ENCODE measurements at places on chromosomes 7 and 10.

DNA sequence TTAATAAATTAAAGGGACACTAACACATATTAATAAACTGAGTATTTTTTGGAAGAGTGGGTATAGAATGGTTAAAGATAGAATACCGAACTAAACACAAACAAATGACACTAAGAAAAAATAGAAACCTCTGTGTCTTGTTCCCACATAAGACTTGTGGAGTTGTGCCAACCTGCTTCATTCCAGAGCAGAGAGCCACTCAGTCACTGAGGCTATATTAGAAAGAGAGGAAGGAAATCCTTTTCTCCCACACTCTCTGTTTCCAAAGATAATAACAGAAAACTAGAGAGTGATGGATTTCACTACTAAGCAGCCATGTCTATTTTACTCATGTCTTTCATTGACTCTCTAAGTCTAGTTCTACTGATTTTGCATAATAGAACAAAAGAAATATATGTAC is 26.0 kb downstream of the CTNNA3 start:
- DNase-seq: no peak

GRCh38 chr7:9453521-9453920 is 1020.1 kb downstream of the NXPH1 start:
- DNase-seq: no peak

- DNase-seq: no peak
These were observed 68.5 kb downstream of the NT5C2 start for GRCh38 chr10:103124420-103125096.

DNA sequence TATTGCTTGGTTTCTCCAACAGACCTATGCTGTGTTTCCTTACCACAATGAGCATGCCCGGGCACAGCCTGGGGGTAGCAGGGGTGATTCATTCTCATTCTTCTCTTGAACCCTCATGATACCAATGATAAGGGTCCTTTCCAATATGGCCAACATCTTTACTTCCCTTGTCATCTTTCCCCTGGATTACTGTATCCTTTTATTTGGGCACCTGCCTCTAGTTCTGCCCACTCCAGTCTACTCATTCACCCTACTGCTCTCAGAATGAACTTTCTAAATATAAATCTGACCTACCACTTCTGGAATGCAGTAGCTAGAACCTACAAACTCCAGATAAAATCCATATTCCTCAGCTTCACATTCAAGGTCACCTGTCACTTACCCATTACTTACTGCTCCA is 26.4 kb upstream of the ITPRID1 start:
- no peak for DNase-seq

- no peak for DNase-seq
These were observed 123.9 kb downstream of the TNS3 start for GRCh38 chr7:47458057-47458456.

GRCh38 chr7:86600506-86601290 is 43.0 kb upstream of the GRM3 start:
- no peak for DNase-seq

DNA sequence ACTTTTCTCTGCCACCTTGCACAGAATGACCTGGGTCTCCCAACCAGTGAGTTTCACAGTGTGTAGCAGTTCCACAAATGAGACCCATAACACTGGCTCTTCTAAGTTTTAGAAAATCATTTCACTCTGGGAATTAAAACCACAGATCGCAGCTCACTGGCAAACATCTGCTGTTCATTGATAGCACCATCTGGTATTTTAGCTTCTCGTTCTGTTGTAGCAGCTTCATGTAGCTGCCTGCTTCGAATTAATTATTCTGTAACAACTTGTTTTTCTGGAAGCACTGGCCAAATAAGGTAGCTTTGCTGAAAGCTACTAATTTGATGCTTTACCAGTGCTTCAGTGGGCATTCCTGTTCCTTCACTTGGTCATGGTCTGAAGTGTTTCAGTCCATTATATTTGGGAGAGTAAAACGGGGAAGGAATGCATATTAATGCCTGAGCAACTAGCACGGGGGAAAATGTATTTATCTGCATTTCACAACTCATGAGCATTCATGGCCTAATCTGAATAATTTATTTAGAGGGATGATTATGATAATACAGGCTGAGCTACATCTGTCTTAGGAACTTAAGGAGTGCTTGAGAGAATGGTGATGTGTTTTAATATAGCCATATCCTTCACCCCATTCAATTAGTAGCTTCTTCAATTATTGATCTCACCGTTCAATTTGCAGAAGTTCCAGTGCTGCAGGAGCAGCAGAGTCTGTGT is 447.4 kb downstream of the XPNPEP1 start:
- no peak for DNase-seq

DNA sequence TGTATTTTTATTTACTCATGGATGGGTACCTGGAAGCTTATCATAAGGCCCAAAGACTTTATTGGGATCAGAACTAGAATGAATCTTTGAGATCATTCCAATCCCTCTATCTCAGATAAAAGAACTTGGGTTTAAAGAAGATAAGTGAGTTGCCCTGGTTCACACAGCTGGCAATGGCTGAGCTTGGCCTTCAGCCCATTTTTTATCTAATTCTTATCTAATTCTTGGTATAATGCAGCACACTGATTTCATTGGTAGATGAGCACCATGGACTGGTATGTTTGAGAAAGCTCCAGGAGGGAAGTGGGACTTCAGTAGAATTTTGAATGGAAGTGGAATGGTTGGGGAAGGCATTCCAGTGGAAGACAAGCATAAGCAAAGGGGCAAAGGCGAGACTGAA is 558.9 kb downstream of the REEP3 start:
- no peak for DNase-seq

- no peak for DNase-seq
These were observed 107.3 kb downstream of the ZMIZ1 start for GRCh38 chr10:79176052-79176501.

- no peak for DNase-seq
These were observed 21.8 kb downstream of the ELFN1 start for GRCh38 chr7:1691601-1692514.

DNA sequence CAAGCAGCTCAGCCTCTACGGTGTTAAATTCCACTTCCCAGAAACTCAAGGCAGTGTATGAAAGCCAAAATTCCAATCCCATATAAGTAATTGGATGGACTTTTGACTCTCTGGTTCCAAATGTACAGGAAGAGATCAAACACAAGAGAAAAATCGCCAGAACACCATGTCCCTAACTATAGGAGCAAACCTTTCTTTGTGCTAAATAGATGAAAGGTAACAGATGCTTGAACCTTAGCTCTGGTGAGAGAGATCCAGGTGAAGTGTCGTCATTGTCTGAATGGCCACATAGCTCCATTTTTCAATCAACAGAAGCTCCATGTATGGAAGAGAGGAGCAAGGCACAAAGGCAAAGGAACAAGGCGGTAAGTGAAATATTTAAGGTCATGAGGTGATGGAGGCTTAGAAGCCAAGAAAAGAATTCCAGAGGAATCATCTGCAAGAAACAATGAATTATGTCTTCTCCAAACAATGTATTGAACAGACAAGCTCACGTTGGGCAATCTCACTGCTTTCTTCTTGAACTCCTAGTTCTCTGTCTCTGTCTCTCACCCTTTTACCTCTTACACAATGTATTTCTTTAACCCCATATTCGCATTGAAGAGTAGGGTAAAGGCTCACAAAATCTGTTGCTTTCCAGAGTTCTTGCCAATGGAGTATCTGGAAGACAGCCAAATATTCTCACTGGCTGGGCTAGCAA is 585.1 kb downstream of the GATA3 start:
- DNase-seq: no peak

- no peak for DNase-seq
These were observed 319 bp upstream of the STX1A start for GRCh38 chr7:73719806-73720169.

DNA sequence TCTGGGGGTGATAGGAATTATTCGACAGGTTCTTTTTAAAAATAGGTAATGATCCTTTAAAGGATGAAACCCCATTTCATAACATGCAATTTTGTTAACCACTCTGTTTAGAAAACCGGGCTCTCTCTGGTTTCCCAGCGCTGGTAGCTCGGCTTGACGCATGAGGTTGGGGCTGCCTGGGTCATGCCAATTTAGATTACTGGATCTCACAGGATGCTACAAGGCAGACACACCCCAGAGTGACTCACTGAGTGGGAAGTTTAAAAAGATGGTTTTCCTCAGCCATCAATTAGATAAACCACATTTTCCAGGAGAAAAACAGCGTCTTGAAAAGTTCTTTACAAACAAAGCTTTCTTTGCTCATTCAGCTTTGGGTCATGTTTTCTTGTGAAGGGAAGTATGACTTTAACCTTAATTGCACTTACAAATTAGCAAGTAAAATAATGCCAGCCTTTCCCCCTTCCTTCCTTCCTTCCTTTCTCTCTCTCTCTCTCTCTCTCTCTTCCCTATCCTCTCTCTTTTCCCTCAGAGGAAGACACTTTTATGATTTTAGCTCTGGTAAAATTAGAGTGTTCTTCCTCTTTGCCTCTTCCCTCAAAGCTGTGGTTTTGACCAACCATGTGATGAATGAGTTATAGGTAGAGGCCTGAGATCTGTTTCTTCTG is 99.8 kb downstream of the EPDR1 start:
- no peak for DNase-seq
